ENCODE measurements at places on chromosomes 6 and 20.

GRCh38 chr20:44954211-44954610 lies 6.0 kb downstream of the TOMM34 start:
- no peak overlapping the region for H3K4me3 ChIP-seq
- no peaks in the 10 kb centered on the region for H3K27me3 ChIP-seq
- peaks cover 49% of the 10 kb centered on the region for H3K36me3 ChIP-seq

GRCh38 chr20:57890202-57890800 lies 180.5 kb upstream of the PMEPA1 start:
- H3K27ac ChIP-seq, result no peak overlapping the region
- no peaks in the 10 kb centered on the region for H3K4me1 ChIP-seq
- no peak for DNase-seq
- no peaks in the 10 kb centered on the region for H3K27me3 ChIP-seq

GRCh38 chr6:159082039-159082815 lies 37.4 kb upstream of the TAGAP start:
- no peaks in the 10 kb centered on the region for H3K4me1 ChIP-seq
- no peak overlapping the region for H3K4me3 ChIP-seq
- no peaks in the 10 kb centered on the region for H3K36me3 ChIP-seq
- H3K27me3 ChIP-seq, result no peaks in the 10 kb centered on the region
- no peak overlapping the region for H3K27ac ChIP-seq

DNA sequence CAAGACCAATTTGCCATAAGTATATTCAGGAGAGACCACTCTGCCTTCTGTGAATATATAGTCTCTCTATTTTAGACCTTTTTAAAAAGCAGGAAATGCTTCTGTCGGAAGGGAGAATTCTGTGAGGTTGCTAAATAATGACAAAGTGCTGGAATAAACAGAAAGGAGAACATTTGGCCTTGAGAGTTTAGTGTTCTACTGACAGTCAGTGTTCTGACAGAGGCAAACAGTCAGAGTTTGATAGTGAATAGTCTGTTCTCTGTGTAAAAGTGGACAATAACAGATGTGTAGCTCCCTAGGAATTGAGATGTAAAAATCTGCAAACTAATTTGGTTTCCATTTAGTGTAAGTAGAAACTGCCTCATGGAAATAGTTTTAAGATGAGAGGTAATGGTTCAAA lies 220.7 kb downstream of the PHF3 start:
- H3K27me3 ChIP-seq, result no peaks in the 10 kb centered on the region
- no peak overlapping the region for H3K27ac ChIP-seq
- no peak for DNase-seq
- no peaks in the 10 kb centered on the region for H3K4me1 ChIP-seq
- H3K4me3 ChIP-seq, result no peak overlapping the region

- peaks cover 19% of the 10 kb centered on the region for H3K27me3 ChIP-seq
- no peak for DNase-seq
- peaks cover 29% of the 10 kb centered on the region for H3K4me1 ChIP-seq
- H3K4me3 ChIP-seq, result no peak overlapping the region
- H3K27ac ChIP-seq, result no peak overlapping the region
- H3K36me3 ChIP-seq, result no peaks in the 10 kb centered on the region
Observed at GRCh38 chr20:3782597-3782996, 1.3 kb upstream of the SPEF1 start.

DNA sequence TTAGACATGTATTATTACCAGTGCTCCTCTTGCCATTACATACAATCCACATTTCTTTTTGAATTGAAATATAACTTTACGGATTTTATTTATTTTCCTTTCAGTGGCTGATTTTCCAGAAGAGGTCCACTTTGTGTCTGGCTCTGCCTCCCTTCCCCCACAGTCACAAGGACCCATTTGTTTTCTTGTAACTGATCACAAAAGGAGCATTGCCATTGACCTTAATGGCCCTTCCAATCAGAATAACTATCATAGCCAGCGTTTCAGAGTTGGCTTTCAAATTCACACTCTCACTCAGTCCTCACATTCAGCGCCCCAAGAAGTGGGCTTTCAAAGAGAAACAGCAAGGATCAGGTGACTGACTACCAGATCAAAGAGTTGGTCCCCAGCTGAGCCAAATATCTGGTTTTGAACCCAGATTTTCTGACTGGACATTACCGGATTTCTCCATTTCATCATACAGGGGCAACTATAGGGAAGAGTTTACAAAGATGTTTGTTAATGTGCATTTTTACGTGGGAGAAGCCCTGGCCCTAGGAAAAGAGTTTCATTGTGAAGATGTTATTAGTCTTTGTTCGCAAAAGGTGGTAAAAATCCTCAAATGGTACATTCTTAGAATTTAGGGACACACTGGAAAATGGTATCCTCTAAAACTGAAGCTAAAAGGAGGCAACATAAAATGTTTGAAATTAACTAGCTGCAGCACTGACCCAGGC lies 2.0 kb upstream of the SLC22A23 start:
- no peak for DNase-seq
- no peak overlapping the region for H3K27ac ChIP-seq
- peaks cover 5% of the 10 kb centered on the region for H3K4me1 ChIP-seq
- no peak overlapping the region for H3K4me3 ChIP-seq
- H3K36me3 ChIP-seq, result no peaks in the 10 kb centered on the region

DNA sequence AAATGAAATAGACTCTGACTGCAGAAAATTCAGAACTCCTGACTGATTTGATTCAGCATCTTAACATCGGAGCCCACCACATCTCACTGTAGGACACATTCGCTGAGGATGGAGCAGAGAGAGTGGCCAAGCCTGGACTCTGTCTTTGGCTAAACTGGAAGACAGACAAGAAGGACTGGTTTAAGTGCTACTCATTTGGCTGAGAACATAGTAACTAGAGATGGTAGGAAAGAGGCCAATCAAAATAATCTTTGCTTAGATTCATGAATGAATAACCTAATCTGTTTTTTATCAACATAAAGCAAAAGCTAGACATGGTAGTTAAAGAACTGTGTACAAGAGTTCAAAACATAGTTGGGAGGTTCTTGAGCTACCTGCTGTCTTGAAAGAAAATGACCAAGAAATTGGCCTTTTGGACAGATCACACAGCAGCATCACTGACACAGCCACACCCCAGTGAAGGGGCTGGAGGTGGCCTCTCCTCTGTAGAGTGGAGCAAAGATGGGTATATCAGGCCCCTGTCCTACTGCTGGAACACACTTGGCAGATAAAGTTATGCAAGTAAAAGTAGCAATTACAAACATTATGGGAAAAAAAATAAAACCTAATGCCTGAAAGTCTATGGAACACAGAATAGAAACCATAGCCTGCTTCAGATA lies 87.1 kb upstream of the NT5E start:
- H3K27me3 ChIP-seq, result no peaks in the 10 kb centered on the region
- no peak overlapping the region for H3K4me3 ChIP-seq
- H3K27ac ChIP-seq, result no peak overlapping the region
- H3K36me3 ChIP-seq, result no peaks in the 10 kb centered on the region
- no peak for DNase-seq

GRCh38 chr6:145497006-145497405 lies 238.3 kb downstream of the EPM2A start:
- H3K27me3 ChIP-seq, result no peaks in the 10 kb centered on the region
- H3K27ac ChIP-seq, result no peak overlapping the region
- H3K4me3 ChIP-seq, result no peak overlapping the region
- no peaks in the 10 kb centered on the region for H3K4me1 ChIP-seq
- no peaks in the 10 kb centered on the region for H3K36me3 ChIP-seq

- peaks cover 36% of the 10 kb centered on the region for H3K4me1 ChIP-seq
- H3K27me3 ChIP-seq, result no peaks in the 10 kb centered on the region
- DNase-seq, result peak; percentile 34
- H3K4me3 ChIP-seq, result no peak overlapping the region
- no peaks in the 10 kb centered on the region for H3K36me3 ChIP-seq
- H3K27ac ChIP-seq, result peak overlapping the region; percentile 68
Observed at GRCh38 chr6:88380618-88381288, 214.6 kb upstream of the CNR1 start.

DNA sequence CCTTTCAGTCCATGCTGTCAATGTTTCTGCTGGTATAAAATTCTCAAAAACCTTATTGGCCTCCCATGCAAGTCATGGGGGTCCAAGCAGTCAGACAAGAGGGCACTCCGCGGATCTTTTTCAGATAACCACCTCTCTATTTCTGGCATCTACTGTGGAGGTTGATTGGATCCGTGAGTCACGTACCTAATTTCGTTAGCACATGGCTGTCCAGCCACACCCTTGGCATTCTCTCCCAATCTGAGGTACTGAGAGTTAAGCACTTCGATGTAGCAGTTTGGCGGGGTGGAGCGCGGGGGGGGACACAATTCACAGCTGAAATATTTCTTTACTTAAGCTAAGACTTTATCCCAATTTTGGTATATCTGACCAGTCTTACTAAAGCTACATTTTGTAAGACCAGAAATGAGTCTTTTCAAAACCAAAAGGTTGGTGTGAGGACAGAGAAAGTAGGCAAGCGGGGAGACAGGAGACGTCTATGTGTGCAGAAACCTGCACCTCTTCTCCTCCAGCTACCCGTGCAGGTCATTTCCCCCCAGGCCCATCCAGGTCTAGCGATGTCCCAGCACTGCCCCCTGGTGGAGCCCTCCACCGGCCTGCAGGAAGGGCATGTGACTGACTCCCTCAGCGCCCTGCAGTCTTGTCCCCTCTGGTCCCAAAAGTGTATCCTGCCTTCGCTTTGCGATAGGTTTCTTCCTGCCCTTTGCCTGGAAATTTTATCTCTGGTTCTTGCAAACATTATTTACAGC lies 113.1 kb downstream of the ADAT2 start:
- peak; percentile 31 for DNase-seq
- H3K36me3 ChIP-seq, result no peaks in the 10 kb centered on the region
- H3K4me3 ChIP-seq, result no peak overlapping the region

DNA sequence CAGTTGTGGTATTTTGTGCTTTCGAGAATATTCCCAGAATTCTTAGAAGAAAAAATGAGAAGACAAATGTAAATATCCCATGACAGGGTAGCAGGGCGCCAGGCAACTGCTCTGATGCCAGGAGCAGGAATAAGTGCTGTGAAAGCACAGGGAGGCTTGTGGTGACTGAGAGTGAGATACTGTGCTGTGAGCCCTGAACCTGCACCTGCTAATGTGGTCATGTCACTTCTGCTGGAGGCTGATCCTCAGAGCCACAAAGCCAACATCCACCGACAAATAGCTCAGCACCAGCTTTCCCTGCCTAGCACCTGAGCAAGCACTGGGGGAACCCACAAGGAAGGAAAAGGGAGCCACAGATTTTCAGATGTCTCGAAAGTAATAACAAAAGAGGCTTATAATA lies 368.6 kb upstream of the CDH4 start:
- no peaks in the 10 kb centered on the region for H3K36me3 ChIP-seq
- no peaks in the 10 kb centered on the region for H3K27me3 ChIP-seq
- H3K4me1 ChIP-seq, result no peaks in the 10 kb centered on the region
- no peak overlapping the region for H3K4me3 ChIP-seq
- no peak overlapping the region for H3K27ac ChIP-seq

DNA sequence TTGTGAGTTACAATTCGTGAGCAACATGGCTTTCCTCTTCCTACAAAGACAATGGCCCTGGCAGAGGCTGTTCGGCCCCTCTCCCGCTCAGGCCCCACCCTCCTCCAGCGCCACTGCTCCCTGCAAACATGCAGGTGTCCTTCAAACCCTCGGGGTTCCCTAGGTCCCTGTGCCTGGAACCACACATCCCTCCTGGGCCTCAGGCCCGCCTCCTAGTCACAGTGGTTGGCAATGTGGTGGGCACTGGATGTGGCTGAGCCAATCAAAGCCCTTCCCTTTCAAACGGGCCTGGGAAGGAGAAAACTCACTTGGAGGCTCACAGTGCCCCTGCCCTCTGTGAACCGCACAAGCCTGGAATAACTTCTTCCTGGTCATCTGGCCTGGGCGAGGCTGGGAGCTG lies 147.2 kb downstream of the TFAP2C start:
- H3K27me3 ChIP-seq, result no peaks in the 10 kb centered on the region
- no peak overlapping the region for H3K27ac ChIP-seq
- no peak for DNase-seq
- H3K4me1 ChIP-seq, result no peaks in the 10 kb centered on the region

GRCh38 chr6:15504581-15505350 lies 158.1 kb downstream of the DTNBP1 start:
- peak; percentile 91 for DNase-seq
- peaks cover 4% of the 10 kb centered on the region for H3K36me3 ChIP-seq
- H3K4me1 ChIP-seq, result peaks cover 11% of the 10 kb centered on the region
- H3K27me3 ChIP-seq, result no peaks in the 10 kb centered on the region
- no peak overlapping the region for H3K27ac ChIP-seq

- peaks cover 3% of the 10 kb centered on the region for H3K27me3 ChIP-seq
- H3K36me3 ChIP-seq, result no peaks in the 10 kb centered on the region
- no peak for DNase-seq
- no peak overlapping the region for H3K4me3 ChIP-seq
Observed at GRCh38 chr20:49513009-49513408, 30.5 kb upstream of the KCNB1 start.

DNA sequence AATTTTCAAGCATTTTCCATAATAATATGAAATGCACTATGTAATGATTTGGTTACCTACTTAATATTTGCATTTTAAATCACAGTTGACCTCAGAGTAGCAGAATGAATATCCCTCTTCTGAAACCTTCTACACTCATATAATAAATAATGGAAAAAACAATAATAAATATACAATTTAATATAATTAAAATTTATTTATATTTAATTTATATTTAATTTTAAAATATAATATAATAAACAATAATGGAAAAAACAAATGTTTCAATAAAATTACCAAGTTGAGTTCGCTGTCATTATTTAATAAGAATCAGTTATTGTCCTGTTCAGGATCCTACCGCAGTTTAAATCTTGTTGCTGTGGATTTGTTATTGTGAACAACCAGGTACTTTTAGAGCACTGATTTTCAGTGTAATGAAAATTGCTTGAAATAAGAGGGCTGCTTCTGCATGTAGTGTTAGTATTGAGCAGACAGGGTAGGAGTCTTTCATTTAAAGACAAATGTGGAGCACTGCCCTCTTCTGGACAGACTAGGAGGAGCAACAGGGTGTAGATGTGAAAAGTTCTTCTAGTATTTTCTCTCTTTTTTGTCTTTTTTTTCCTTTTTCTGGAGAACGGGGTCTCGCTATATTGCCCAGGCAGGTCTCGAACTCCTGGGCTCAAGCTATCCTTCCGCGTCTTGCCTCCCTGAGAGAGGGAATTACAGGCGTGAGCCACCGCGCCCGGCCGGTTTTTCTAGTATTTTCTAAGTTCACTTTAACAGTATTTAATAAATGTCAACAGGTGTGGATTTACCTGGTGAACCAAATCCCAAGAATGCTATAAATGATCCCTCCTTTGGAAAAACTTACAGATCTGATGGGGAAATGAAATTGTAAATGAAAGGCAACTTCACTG lies 13.6 kb downstream of the TRAPPC3L start:
- H3K27me3 ChIP-seq, result peaks cover 2% of the 10 kb centered on the region
- peak; percentile 86 for DNase-seq
- no peak overlapping the region for H3K4me3 ChIP-seq
- no peak overlapping the region for H3K27ac ChIP-seq
- H3K36me3 ChIP-seq, result no peaks in the 10 kb centered on the region
- peaks cover 16% of the 10 kb centered on the region for H3K4me1 ChIP-seq
